ENCODE measurements at places on chromosomes 5 and 9. TPM values are rescaled to one million over a fixed set of nuclear protein-coding genes. Genes with fewer than 3 reads are reported as not detected.

Gene ANKRD18A
- 0.11 TPM for total RNA-seq

Gene NUP188
- total RNA-seq, result 22.9 TPM

Gene WNT8A
- total RNA-seq, result not detected

Gene ADAMTS6
- 1.4 TPM for total RNA-seq

Measured in esophagus muscularis mucosa (tissue), 4 donors.